Stimulated activated CD4-positive, alpha-beta T cell treated with anti-CD3 and anti-CD28 coated beads, Interleukin-15, amount 100 ng/mL, for 24 hours (primary cell): ENCODE measurements at places on chromosomes 3 and 15.
A peak's percentile ranks its signal among the peaks of the same experiment; 100 is the strongest.

DNA sequence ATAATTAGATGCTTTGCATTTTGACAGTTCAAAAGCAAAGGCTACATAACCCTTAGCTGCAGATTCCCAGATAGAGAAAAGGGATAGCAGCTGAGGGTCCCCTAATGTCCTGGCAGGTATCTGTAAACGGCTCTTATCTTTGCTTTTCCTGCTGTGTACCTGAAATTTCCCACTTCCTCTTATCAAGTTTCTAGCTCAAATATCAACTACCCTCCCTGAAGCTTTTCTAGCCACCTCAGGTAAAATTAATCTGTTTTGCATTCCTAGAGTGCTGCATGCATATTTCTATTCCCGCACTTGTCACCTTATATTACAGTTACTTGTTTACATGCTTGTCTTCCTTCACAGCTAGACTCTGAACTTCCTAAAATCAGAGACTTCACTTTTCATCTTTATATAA is 55.6 kb upstream of the STXBP5L start:
- no peak for DNase-seq

GRCh38 chr3:170220871-170221270 is 1.4 kb upstream of the PRKCI start:
- no peak for DNase-seq

GRCh38 chr15:50055750-50056157 is 63.3 kb downstream of the ATP8B4 start:
- DNase-seq = no peak

DNA sequence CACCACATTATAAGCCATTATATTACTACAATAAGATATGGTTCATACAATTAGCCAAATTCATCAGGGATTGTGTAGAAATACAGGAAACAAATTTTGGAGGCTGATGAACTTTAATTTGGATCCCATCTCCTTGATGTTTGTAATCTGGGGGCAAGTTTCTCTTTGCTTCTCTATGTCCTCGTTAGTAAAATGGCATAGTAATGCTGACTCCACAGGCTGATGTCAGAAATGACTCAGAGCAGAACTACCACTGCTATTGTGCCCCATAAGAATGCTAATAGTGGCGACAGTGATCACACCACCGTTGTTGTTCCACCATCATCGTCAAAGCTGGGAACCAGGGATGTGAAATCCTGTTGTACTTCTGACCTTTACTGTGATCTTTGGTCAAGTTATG is 722.3 kb upstream of the LMCD1 start:
- DNase-seq = no peak

GRCh38 chr3:189404797-189405484 is 226.2 kb upstream of the TP63 start:
- no peak for DNase-seq

GRCh38 chr3:110027446-110028080 is 690.2 kb upstream of the DPPA4 start:
- DNase-seq = no peak

- no peak for DNase-seq
Observed at GRCh38 chr3:150747886-150748683, 14.9 kb downstream of the SIAH2 start.

- no peak for DNase-seq
Observed at GRCh38 chr3:162602619-162603018, 1106.0 kb downstream of the OTOL1 start.

DNA sequence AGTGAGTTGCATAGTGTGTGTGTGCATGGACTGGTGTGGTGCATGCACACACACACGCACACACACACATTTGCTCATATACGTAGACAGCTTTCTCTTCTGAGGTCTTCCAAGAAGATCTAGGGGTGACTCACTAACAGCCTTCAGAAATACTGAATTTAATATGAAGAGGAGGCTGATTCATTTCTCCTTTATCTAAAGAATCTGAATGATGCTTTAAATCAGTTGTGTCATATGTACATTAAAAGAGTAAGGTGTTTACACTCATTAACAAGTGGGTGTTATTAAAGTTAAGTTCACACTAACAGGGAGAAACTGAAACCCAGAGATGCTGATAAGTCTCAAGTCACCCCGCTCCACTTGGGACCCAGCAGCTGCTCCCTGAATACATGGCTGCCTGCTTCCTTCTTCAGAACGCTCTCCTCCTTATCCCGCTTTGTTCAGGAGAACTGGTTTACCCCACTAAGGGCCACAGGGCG is 22.0 kb downstream of the TMPRSS7 start:
- peak; percentile 22 for DNase-seq

GRCh38 chr15:69760890-69761568 is 308.4 kb downstream of the RPLP1 start:
- peak; percentile 86 for DNase-seq

DNA sequence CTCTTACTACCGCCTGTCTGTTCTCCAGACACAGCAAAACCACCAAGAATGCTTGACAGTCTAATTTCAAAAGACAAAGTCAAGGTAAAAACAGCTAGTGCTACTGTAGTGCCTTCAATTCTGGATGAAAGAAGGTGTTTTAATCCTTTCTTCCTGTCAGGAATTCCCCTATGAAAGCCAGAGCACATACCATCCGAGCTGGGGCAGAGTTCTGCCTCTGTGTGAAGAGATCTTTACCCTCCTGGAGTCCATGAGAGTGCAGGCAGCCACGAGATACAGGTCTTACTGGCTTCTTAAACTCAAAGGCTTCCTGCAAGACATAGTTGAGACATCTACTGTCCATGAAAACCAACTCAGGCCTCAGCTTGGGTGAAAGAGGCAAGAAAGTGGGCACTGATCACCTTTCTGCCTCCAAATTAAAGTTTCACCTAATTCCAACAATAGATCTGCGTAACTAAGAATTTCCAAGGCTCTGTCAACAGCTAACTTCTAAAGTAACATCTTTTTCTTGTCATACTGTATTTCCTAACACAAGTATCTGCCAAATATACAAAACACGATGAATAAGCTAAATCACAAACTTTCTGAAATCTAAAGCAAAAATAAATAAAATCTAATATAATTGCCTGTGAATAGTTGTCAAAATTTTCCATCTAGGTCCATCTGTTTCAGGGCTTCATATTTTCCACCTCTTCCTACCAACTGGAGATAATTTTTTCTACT is 7.5 kb downstream of the CDC25A start:
- DNase-seq = no peak
